ENCODE measurements at places on chromosomes 16 and 17.

GRCh38 chr17:71063127-71063526 is 893.8 kb downstream of the KCNJ2 start:
- DNase-seq = no peak

GRCh38 chr16:57141822-57142631 is 43.8 kb downstream of the PSME3IP1 start:
- DNase-seq = no peak

GRCh38 chr17:46191322-46192188 is 1.7 kb downstream of the KANSL1 start:
- no peak for DNase-seq

- no peak for DNase-seq
Observed at GRCh38 chr17:40443196-40443987, at the start of gene IGFBP4. Gene IGFBP4 (plus strand): TSS chr17:40443450. CDS start chr17:40443736, 286 bp downstream.

DNA sequence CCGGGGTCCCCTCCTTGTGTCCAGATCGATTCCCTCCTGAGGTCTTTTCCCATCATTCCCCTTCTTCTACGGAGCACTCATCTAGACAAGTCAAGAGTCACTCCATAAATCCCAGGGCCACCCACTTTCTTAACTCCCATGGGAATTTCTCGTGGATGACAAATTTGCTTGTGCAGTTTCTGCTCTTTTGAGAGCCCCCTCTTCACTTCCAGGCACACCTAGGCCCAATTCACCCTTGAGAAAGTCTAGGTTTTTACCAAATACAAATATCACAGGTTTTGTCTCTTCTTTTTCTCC is 522 bp upstream of the POLDIP2 start:
- DNase-seq = no peak

GRCh38 chr17:45431531-45432404 is 902 bp downstream of the ARHGAP27 start:
- DNase-seq = peak; percentile 66

DNA sequence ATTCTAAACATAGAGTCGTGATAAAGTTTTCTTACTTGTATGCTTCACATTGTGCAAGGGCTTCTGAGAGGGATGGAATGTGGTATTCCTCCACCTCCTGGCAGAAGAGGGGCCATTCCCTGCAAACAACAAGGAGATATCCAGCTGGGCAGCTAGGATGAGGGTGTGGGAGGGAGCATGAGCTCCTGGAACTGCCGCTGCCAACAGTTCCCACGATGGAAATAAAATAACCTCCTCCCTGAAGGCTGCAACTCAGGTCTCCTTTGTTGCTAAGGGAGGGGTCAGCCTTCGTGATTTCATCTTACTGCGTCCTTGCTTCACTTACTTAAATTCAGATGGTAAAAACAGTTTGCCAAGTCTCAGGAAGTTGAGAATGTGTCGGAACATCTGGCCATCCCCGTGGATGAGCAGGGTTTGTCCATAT is 15.6 kb downstream of the PLEKHG4 start:
- DNase-seq = no peak

- no peak for DNase-seq
Observed at GRCh38 chr16:8907096-8907495, 24.9 kb downstream of the LITAFD start.
